Sigmoid colon (tissue), 7 donors: ENCODE measurements at places on chromosomes 3 and 15. TPM values are rescaled to one million over a fixed set of nuclear protein-coding genes. Genes with fewer than 3 reads are reported as not detected.

Gene CSPG4
- total RNA-seq: 122 TPM

DNA sequence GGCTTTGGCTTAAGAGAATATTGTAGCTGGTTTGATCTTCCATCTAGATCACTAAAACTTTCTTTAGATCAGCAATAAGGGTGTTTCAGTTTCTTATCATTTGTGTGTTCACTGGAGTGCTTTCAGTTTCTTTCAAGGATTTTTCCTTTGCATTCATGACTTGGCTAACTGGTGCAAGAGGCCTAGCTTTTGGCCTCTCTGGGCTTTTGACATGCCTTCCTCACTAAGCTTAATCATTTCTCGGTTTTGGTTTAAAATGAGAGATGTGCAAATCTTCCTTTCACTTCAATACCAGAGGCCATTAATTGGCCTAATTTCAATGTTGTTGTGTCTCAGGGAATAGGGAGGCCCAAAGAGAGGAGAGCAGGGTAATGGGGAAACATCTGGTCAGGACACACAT is 30.3 kb upstream of the CCNB2 start:
- peaks cover 60% of the 10 kb centered on the region for H3K36me3 ChIP-seq
- H3K4me1 ChIP-seq: no peaks in the 10 kb centered on the region
- H3K27me3 ChIP-seq: no peaks in the 10 kb centered on the region
- no peak overlapping the region for H3K27ac ChIP-seq

GRCh38 chr3:142849148-142849547 is 39.7 kb downstream of the PCOLCE2 start:
- no peaks in the 10 kb centered on the region for H3K4me1 ChIP-seq
- H3K27me3 ChIP-seq: no peaks in the 10 kb centered on the region
- DNase-seq: no peak
- no peaks in the 10 kb centered on the region for H3K36me3 ChIP-seq
- H3K4me3 ChIP-seq: no peak overlapping the region

DNA sequence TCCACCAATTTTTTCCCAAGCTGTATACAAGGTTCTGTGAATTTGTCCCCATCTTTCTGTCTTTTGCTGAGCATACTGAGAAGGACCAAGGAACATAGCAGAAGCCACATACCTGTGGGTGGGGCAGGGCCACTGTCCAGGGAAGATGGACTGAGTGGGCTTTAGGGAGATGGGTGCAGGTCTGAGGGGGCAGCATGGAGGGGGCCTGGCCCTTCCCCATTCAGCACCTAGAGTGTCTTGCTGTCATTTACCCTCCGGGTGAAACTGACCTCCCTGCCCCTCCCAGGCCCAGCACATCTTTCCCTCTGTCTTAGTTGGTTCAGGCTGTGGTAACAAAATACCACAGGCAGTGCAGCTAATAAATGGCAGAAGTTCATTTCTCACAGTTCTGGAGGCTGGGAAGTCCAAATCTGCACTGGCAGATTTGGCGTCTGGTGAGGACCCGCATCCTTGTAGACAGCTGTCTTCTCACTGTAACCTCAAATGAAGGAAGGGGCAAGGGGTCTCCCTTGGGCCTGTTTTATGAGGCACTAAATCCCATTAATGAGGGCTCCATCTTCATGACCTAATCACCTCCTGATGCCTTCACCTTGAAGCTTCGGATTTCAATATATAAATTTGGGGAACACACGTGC is 180.0 kb upstream of the SMAD3 start:
- H3K27ac ChIP-seq: no peak overlapping the region
- H3K4me1 ChIP-seq: no peaks in the 10 kb centered on the region
- no peaks in the 10 kb centered on the region for H3K27me3 ChIP-seq
